ENCODE measurements at places on chromosomes 3 and 15.

DNA sequence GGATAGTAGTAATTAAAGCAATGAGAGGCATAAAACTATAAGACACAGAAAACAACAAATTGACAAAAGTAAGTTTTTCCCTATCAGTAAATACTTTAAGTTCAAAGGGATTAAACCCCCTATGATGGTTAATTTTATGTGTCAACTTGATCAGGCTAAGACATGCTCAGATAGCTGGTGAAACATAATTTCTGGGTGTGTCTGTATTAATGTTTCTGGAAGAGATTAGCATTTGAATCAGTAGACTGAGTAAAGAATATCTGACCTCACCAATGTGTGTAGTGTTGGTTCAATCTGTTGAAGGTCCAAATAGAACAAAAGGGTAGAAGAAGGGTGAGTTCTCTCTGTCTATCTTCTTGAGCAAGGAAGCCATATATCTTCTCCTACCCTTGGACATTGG lies 283.3 kb upstream of the GRM7 start:
- DNase-seq: no peak

- no peak for DNase-seq
These were observed 42.2 kb downstream of the DAPK2 start for GRCh38 chr15:64004056-64004455.

GRCh38 chr3:152466784-152467183 lies 198.1 kb downstream of the MBNL1 start:
- DNase-seq: no peak

DNA sequence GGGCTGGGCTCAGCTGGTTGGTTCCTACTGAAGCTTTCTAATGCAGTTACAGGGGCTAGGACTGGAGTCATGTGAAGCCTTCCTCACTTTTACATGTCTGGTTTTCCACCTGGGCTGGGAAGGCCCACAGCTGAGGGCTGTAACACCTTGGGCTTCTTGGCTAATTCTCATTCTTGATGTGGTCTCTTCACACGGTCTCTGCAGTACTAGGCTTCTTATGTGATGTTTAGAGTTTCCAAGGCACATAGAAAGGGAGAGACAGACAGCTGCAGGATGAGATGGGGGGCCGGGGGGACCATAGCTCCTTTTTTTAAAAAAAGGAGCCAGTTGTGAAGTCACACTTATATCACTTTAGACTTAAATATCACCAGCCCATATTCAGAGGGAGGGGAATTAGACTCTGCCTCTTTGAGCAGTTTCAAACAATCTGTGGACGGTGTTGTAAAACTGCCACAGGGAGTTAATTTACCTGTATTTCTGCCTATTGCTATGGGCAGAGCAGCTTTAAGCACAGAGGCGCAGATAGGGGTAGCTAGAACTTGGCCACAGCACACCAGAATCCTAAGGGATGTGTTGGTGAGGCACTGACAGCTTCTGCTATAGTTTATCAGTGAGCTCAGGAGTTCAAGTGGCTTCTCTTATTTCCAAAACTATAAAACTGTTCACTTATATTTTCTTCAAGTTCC lies 46.7 kb downstream of the NKIRAS1 start:
- no peak for DNase-seq

DNA sequence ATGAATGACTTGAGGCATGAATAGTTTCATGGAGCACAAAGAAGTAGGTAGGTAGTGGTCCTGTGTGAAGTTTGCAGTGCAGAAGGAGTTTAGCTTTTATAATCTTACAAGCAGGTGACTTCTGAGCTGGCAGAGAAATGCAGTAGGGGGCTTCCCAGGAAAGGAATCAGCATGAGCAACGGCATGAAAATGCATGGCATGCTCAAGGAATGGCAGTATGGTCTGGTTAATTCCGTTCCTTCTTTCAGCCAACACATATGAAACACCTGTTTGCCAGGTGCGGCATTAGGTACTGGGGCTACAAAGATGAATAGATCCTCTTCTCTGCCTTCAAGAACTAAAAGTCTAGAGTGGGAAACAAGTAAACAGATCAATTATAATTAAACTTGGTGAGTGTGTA lies 138.0 kb upstream of the BHLHE40 start:
- DNase-seq: no peak

GRCh38 chr15:40943764-40944365 lies 9.4 kb upstream of the CHAC1 start:
- no peak for DNase-seq

GRCh38 chr15:96253006-96253747 lies 77.3 kb upstream of the NR2F2 start:
- DNase-seq: no peak

- DNase-seq: no peak
These were observed 3.9 kb downstream of the CILP start for GRCh38 chr15:65207280-65207840.

DNA sequence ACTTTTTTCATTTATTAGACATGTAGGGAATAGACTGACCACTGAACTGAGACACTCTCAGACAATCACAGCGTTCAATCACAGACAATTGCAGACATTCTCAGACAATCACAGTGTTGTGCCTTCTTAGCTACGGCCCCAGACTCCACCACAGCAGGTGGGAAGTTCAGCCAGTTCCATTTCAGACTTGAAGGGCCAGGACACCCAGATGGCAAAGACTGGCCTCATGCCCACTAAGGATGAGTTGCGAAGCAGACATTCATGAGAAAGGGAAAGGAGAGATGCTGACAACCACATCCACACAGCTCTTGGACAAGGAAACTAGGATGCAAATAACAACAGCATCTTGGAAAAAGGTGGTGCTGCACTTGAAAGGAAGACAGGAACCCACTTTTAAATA lies 21.9 kb upstream of the ALDH1L1 start:
- no peak for DNase-seq

- no peak for DNase-seq
These were observed 63.7 kb upstream of the UBE2Q2 start for GRCh38 chr15:75779504-75779903.

DNA sequence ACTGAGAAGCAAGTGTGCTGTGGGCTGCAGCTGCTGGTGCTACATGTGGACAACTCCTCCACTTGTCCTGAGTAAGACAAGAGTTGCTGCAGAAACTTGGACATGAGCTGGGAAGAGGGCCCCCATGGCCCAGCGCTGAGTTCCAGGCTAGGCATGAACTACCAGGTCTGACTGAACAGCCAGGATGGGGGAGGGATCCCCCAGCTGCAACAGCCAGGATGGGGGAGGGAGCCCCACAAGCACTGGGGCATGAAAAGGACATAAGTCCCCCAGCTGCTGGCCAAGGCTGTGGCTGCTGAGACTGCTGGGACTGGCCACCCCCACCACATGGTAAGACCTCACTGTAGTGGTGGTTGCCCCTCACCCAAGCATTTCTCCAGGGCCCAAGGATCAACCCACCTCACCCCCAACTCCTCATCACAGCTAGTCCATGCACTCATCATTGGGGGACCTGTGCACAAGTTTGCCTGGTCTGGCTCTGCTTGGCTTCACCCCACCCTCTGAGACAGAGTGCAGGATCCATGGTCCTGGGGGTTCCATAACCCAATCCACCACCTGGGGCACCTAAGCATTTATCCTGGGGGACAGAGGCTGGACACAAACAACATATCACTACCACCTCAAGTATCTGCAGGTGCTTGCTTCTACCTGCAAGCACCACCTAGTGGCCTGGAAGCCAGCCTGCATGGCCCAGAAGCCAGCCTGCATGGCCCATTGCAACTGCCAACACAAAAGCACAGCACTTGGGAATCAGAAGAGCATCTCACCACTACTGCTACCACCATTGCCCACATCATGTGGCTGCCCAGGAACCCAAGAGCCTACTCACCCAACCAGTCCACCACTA lies 84.5 kb upstream of the STT3B start:
- no peak for DNase-seq

GRCh38 chr15:41927536-41927935 lies 33.7 kb upstream of the SPTBN5 start:
- DNase-seq: no peak

GRCh38 chr3:19363071-19363470 lies 214.8 kb downstream of the KCNH8 start:
- no peak for DNase-seq

DNA sequence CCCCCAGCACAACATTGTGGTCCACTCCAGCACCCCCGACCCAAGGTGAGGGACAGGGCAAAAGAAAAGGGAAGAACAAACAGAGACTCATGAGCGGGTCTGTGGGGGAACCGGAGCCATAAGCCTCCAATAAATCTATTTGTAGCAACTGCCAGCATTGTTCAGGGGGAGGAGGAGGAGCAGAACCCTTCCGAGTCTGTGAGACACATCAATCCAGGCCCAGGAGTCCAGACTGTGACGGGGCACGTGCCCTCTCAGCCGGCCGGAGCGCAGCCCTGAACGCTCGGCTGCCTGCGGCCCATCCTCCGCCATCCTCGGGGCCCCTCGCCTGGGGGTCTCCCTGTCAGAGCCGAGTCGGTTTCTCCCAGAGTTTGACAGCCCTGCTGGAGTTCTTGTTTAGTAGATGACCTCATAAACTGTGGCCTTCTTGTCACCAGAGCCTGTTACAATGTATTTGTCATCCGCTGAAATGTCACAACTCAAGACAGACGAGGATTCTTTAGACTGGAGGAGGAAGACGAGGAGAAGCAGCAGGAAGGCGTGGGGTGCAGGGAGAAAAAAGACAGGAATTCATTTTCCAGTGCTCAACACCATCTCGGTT lies 47.9 kb downstream of the TLE3 start:
- DNase-seq: no peak

- DNase-seq: no peak
These were observed 219.0 kb downstream of the NFKBIZ start for GRCh38 chr3:102068327-102068726.

GRCh38 chr3:107699682-107700081 lies 176.9 kb downstream of the BBX start:
- DNase-seq: no peak

DNA sequence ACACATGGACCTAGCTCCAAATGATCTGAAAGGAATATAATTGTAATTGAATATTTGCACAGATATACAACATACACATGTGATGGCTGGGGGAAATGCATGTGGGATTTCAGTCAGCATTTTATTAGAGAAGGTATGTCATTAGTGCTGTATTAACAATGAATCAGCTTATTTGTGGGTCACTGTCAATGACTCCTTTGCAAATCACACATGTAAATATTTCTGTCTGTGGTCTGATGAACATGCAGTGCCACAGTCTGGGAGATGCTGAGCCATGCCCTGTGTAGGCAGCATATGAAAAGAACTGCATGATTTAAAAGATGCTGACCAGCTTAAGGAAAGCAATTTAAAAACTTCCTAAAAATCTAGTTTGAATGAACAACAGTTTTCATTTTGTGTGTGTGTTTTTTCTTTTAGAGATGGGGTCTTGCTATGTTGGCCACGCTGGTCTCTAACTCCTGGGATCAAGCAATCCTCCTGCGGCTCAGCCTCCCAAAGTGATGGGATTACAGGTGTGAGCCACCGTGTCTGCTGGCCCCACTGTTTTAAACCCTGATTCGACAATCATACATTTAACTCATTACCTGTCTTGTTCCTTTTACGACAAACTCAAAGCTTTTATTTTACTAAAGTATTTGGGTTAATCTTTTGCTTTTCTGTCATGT lies 803 bp upstream of the B3GNT5 start:
- no peak for DNase-seq

- no peak for DNase-seq
These were observed 32.8 kb upstream of the ST3GAL6 start for GRCh38 chr3:98730338-98730737.

DNA sequence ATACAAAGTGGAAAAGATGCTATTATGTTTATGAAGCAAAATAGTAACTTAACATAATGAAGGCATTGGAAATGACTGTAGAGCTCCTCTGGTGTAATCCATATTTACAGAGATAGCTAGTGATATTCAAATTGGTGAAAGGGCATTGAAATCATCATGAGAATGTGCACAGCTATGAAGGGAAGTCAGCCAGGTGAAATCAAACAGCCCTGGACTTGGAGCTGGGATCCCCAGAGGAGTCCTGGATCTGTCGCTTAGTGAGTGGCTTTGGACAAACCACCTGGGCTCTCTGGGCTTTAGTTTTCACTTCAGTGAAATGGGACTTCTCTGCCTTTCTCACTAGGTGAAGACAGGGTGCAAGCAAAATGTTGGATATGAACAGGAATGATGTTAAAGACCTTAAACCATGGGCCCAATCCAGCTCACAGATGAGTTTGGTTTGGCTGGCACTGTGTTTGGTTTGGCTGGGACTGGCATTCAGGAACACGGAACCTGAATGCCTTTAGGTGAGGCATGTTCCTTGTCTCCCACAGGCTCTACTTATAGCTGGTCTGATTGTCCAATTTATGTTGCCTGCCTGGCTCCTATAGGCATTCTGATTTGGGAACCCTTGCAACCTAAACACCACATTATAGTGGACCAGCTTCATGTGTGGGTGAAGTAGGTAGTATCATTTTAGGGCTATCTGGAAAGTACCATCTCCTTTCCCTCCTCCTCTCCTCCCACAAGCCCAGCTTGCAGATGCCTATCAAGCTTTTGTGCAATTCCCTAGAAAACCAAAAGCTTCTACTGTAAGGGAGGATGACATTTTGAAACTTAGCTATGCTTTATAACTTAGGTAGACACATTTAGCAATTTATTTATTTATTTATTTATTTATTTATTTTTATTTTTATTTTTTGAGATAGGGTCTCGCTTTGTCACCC lies 110.6 kb upstream of the TNFAIP8L3 start:
- DNase-seq: no peak

- no peak for DNase-seq
These were observed 121.0 kb downstream of the GREM1 start for GRCh38 chr15:32838820-32839219.

DNA sequence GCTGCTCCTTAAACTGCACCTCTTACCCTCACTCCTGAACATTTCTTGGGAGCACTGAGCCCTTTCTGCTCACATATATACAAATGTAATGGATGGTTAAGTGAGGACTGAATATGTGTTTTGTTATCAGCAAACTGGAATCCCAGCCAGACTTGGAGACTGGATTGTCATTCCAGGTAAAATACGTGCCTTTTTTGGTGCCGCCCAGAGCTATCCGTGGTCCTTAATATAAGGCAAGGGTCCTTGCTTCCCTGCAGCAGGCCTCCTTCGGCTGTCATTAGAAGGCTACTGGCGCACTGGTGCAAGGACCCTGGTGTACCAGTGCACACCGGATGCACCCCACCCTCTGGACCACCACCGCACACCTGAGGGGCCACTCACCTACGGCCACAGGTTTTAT lies 1.1 kb upstream of the GABRB3 start:
- no peak for DNase-seq

GRCh38 chr3:128575777-128576176 lies 74.8 kb downstream of the RPN1 start:
- DNase-seq: no peak

DNA sequence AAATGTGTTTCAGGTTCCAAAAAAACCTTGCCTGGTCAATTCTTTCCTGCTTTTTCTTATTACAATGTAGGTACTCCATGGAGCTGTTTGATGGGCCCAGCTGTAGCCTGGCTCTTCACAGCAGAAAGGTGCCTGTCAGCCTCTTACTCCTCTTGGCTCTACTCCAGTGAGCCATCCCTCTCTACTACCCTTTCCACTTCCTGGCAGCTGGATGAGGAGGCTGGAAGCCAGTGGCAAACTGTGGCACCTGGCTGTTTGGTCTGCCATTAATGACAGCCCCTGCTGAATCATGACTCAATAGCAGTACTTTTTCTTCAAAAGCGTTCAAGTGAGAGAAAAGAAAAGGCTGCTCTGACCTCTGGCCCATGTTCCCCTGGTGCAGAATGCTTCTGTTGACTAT lies 618.1 kb downstream of the PYDC2 start:
- no peak for DNase-seq

GRCh38 chr3:110925798-110926197 lies 145.8 kb upstream of the NECTIN3 start:
- no peak for DNase-seq

GRCh38 chr3:143118630-143119008 lies 952 bp upstream of the CHST2 start:
- DNase-seq: no peak

All from central memory CD8-positive, alpha-beta T cell (primary cell).